ENCODE measurements at places on chromosomes 16 and 17.

DNA sequence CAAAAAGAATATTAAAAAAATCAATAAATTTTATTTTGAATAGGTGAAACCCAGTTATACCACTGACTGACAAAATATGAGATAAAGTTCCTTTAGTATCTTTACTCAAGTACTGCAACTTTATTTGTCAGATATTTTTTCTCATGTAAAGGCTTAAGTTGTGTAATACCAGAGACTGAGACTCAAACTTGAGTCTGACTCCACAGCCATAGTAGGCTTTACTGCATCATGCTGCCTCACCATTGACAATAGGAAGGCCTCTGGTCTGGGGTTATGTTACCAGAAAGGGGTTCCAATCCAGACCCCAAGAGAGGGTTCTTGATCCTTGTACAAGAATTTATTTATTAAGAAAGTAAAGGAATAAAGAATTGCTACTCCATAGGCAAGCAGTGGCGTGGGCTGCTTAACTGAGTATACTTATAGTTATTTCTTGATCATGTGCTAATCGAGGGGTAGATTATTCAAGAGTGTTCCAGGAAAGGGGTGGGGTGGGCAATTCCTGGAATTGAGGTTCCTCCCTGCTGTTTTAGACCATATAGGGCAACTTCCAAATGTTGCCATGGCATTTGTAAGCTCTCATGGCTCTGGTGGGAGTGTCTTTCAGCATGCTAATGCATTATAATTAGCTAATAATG lies 187.4 kb upstream of the WSB1 start:
- no peak for DNase-seq

DNA sequence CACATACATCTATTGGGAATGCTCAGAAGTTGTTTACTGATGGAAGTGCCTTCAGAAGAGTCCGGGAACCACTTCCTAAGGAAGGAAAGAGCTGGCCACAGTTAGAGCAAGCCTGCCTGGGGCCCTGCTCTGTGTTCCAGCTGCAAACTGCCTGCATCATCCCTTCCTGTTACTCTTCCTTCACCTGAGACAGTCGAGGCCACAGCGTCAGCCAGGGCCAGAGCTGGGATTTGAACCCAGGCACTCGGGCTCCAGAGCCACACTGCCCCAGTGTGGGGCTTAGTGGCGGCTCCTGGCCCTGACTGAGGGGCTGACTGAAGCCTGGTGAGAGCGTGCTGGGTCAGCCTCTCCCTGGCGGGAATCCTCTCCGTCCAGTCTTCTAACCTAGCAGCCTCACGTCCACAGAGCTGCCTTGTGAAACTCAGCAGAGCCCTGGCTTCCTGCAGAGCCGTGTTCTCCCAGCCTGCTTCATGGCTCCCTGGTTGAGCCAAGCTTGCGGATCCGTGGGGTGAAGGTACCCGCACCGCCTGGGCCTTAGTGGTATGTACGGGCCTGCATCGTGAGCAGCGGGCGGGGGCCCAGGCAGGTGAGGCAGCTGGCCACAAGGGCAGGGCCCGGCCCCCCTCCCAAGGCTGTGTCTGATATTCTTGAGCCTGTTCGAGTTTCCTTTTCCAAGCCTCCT lies 4.6 kb upstream of the C17orf99 start:
- DNase-seq, result no peak

DNA sequence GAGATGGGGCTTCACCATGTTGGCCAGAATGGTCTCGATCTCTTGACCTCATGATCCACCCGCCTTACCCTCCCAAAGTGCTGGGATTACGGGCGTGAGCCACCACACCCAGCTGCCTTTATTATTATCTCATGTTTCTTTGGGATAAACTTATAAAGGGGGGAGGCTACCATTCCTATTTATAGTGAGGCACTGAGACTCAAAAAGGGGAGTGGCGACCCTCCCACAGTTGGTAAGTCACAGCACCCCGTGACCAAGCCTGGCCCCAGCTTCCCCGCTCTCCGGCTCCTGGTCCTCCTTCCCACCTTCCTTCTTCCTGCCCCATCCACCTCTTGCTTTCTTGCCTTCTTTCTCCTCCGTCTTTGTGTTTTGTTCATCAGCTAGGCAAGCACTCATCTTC lies 5.2 kb downstream of the MYH3 start:
- DNase-seq, result no peak

DNA sequence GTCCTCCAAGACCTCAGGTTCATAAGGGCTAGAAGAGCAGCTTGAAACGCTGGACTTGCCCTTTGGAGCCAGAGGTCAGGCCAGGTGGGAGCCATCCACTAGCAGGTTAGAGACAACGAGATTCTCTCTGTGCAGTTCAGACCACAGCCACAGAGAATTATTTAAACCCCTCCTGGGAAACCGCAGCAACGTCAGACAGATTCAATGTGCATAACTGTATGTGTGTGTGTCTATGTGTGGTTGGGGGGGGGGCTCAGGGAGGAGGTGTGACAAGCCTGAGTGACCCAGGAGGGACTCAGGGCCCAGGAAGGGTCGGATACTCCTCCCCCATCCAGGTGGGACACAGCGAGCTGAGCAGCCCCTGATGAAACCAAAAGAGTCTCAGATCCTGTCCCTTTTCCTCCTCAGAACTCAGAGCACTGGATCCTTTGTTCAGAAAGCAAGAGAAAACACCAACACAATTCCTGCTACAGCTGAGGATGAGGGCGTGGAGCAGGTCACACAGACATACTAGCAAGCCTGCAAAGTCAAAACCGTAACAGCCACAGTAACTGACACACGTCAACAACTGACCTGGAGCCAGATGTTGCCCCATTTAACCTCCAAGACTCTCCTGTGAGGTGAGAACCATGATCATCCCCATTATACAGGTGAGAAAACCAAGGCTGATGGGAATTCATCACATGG lies 66.8 kb downstream of the XYLT1 start:
- DNase-seq, result no peak

DNA sequence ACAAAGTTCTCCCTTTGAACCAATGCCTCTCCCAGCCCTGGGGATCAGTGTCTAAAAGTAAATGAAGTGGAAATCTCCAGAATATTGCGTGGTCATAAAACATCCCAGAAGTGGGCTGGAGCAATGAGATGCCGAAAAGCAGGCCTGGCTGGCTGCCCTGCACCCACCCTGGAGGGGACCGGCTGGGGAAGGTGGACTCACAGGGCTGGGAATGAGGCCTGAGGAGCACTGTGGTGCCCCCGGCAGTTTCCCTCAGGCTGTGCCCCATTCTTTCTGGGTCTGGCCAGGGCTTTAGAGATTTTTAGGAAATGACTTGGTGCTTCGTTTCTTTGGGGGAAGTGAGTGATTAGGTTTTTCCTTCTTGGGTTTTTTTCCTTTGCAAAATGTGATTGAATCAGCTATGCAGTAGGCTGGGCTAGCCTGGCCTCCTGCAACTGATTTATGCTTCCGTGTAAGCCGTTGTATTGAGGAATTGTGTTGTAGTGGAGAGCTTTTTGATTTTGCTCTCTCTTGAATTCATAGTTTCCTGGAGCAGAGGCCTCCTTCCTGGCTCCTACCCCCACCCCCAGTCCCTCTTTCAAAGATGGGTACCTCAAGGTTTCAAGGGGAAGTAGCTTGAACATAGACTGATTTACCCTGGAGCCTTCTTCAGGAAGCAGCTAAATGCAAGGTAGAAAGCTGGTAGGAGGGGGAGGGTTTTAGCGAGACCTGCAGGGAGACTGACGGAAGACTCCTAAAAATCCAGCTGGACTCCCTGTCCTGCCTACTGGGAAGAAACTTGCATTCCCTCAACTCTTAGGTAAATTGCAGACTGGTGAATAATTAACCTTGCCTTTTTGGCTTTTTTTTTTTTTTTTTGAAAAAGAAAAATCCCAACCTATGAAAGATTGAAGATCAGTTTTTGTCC lies 170.2 kb downstream of the RAB11FIP4 start:
- DNase-seq, result no peak

GRCh38 chr17:73749928-73750605 lies 105.8 kb upstream of the SDK2 start:
- DNase-seq, result no peak

- DNase-seq, result no peak
Observed at GRCh38 chr17:4270736-4271135, 7.0 kb upstream of the ANKFY1 start.

DNA sequence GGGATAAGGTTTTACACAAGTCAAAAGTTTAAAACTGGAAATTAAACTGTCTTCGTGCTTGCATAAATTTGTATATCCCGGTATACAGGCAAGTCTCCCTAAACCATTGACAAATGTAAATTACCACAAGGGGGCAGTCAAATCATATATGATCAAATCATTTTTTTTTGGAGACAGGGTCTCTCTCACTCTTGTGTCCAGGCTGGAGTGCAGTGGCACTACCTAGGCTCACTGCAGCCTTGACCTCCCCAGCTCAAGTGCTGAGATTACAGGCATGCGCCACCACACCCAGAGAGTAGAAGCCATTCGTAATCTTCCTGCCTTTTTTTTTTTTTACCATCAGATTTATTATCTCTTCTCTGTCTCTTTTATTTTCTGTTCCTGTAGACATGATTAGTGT lies 18.5 kb downstream of the TOP2A start:
- DNase-seq, result no peak

GRCh38 chr17:82348866-82349265 lies 10.2 kb upstream of the TEX19 start:
- DNase-seq, result no peak

DNA sequence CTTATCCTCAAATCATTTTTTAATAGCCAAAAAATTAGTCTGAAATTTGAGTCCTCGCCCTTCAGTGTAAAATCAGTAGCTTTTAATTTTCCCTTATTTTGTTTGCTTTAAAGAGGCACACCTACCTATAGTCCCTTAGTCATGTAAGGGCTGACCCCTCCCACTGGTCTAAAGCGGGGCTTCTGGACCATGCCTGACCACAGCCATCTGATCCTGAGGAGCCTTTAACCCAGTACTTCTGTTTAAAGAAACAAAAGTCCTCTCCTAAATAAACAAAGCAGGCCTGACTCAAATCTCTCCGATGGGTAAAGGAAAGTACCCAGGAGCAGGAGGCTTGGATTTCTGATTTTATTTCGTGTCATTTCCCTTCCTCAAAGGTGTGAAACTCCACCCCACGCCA lies 92.0 kb upstream of the CCL2 start:
- no peak for DNase-seq

DNA sequence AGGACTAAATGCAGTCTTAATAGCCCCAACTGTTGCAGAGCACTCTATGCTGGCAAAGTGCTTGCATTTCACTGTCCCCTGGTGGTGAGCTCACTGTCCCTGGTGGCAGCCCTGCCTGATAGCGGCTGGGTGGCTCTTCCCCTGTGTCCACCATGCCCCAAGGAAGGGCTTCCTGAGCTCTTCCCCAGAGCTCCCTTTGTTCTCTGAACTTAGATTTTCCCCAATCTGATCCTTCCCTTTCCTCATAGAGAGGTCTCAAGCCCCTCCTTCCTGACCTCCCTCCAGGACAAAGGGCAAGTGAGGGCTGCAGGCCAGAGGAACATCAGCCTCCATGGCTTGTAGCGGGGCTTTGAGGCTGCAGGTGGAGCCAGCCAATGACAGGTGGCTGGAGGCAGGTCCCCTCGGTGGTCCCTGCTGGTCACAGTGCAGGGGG lies 17.0 kb downstream of the BEAN1 start:
- no peak for DNase-seq

- DNase-seq, result no peak
Observed at GRCh38 chr17:62716834-62717588, 89.5 kb downstream of the MRC2 start.

Measured in stimulated activated CD8-positive, alpha-beta memory T cell treated with anti-CD3 and anti-CD28 coated beads, Interleukin-7, amount 100 ng/mL, for 1 hour (primary cell).